ENCODE measurements at places on chromosomes 3 and 15.

DNA sequence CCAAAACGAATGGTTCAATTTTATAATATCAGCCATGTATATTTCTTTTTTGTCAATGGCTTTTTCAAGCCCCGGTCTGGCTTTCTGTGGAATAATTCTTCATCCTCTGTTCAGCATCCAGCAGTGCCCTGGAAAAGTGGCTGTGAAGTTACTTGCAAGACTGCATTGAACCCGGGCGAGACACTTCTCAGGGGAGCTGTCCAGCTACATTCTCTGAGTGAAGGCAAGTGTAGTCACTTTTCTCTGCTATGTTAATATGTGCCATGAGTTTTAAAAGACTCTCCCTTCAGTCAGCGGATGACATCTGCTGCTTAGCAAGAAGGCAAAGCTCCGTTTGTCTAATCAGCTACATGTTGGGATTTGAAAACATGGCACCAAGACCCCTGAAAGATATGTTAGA, 81.3 kb upstream of the RGMA start:
- DNase-seq: no peak

- no peak for DNase-seq
These were observed 25.5 kb downstream of the SLC9A9 start for GRCh38 chr3:143822798-143823197.

DNA sequence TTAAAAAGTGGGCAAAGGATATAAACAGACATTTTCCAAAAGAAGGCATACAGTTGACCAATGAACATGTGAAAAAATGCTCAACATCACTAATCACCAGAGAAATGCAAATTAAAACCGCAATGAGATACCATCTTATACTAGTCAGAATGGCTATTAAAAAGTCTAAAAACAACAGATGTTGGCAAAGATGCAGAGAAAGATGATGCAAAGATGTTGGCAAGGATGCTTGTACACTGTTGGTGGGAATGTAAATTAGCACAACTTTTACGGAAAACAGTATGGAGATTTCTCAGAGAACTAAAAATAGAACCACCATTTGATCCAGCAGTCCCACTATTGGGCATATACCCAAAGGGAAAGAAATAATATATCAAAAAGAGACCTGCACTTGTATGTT, 53.5 kb downstream of the TLNRD1 start:
- no peak for DNase-seq

DNA sequence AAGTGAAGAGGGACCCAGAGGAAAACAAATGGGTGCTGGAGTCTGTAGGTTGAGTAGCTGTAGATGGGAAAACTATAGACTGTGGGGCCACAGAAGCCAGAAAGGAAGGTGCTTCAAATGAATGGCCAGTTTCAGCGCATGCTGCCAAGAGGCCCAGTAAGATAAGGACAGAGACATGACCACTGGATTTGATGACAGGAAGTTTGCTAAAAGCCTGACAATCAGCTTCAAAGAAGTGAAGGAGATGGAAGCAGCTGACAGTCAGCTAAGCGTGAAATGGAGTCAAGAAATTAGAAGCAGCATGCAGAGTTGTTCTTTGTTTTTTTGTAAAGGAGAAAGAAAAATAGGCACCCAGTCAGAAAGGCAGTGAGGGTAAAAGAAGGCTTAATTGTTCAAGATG, 24.9 kb downstream of the TXNRD3 start:
- DNase-seq: no peak

- DNase-seq: no peak
These were observed 139.4 kb downstream of the SPATA16 start for GRCh38 chr3:173001622-173002021.

GRCh38 chr15:45641374-45641781, 6.5 kb downstream of the SQOR start:
- DNase-seq: no peak

- no peak for DNase-seq
These were observed 199.3 kb upstream of the CMC1 start for GRCh38 chr3:28042095-28042635.

DNA sequence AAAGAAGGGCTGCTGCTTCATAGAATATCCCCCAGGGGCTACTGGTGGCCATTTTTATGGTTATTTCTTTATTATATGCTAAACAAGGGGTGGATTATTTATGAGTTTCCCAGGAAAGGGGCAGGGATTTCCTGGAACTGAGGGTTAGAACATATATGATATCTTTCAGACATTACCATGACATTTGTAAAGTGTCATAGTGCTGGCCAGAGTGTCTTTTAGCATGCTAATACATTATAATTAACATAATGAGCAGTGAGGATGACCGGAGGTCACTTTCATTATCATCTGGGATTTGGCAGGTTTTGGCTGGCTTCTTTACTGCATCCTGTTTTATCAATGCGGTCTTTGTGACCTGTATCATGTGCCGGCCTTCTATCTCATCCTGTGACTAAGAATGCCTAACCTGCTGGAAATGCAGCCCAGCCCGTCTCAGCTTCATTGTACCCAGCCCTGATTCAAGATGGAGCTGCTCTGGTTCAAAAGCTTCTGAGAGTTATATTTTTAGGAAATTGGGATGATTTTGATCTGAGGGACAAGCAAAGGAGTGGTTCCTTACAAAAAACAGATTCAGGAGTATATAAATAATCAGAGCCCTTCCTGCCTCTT, 9.1 kb upstream of the ZBTB20 start:
- no peak for DNase-seq

GRCh38 chr3:65126527-65127410, 439.0 kb upstream of the ADAMTS9 start:
- no peak for DNase-seq

- DNase-seq: no peak
These were observed 317 bp downstream of the ROBO2 start for GRCh38 chr3:77040216-77040615.

GRCh38 chr15:32657198-32657883, 15.8 kb downstream of the SCG5 start:
- no peak for DNase-seq

DNA sequence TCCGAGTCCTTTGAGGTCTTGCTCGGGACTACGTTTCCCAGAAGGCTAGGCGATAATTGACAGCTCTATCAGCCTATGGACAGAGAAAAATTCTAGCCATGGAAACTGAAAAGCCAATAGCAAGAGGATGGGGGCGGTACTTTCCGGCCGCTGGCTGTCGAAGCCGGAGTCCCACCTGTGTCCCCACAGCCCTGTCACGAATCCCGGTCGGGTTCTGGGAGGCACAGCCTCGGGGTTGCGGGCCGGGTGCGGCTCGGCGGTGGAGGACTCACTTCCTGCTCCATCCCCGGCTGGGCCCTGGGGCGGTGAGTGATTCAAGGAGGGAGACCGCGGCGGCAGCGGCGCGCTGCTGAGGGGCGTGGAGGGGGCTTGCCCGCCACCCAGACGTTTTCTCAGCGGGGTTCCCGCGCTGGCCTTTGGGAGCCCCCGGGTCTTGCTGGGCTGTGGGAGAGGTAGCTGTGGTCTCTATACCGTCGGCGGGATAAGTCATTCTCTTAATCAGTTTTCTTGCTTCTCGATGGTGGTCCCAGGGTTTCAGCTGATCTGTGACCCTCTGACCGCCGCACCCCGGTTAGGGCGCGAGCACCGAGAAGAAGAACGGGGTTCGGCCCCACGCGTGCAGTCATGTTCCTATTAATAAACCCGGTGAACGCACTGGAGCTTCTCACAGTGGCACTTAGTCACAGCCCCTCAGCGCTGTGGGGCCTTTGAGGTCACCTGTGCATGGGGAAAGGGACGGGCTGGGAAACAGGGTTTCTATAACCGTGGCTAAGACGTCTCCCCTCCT, at the start of gene ZNF774:
Gene ZNF774 (plus strand): TSS at position 178 of the 787 bp plus-strand sequence. CDS start 2,377 bp downstream, outside the sequence.
- DNase-seq: peak; percentile 75

DNA sequence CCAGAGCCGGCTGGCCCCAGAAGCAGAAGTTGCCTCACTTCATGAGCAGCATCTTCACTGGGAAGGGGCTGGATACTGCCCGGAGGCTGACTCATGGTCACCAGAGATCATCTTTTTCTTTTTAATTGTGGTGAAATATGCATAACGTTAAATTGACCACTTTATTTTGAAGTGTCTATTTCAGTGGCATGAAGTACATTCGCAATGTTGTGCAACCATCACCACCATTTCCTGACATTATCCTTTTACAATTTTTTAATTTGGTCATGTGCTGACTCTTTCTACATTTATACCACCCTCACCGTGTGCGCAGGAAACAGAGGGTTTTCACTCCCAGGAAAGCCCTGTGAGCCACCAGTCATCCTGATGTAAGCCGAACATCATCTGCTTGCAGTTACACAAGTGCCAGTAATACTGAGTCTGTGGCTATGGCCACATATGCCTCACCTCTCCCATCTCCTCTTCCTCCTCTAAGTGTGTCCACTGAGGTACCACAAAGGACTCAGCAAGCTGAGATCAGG, 51.6 kb upstream of the ABHD17C start:
- DNase-seq: no peak

DNA sequence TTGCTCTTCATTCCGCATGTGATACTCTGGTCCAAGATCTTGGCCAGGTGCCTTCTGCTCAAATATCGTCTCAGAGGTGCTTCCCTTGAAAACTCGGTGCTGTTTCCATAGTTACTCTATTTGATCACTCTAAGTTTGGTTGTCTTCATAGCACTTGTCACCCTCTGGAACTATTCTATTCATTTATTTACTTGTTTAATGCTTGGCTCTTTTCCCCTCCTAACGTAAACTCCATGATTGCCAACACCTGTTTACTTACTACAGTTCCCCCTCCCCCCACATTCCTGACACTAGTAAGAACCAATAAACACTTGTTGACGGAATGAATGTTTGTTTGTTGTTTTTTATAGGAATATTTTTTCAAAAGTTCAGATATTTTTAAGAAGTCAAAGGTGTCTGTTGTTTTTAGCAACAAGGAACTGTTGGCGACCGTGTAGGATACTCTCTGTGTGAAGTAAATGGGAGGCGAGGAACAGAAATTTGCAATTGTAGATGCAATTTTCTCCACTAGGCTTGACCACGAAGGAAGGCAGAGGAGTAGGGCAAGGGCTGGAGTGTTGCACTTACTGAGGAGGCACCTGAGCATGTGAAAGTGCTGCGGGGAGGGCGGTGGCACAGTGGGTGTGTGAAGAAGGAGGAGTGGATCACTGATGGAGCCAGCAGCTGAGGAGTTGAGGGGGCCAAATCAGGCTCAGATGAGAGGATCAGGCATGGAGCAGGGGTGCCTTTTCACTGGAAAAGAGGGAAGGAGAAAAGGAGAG, 48.4 kb downstream of the MOBP start:
- DNase-seq: no peak

GRCh38 chr15:28123408-28124023, 24.4 kb upstream of the OCA2 start:
- no peak for DNase-seq

GRCh38 chr3:49266410-49267095, 10.5 kb downstream of the C3orf62 start:
- no peak for DNase-seq

DNA sequence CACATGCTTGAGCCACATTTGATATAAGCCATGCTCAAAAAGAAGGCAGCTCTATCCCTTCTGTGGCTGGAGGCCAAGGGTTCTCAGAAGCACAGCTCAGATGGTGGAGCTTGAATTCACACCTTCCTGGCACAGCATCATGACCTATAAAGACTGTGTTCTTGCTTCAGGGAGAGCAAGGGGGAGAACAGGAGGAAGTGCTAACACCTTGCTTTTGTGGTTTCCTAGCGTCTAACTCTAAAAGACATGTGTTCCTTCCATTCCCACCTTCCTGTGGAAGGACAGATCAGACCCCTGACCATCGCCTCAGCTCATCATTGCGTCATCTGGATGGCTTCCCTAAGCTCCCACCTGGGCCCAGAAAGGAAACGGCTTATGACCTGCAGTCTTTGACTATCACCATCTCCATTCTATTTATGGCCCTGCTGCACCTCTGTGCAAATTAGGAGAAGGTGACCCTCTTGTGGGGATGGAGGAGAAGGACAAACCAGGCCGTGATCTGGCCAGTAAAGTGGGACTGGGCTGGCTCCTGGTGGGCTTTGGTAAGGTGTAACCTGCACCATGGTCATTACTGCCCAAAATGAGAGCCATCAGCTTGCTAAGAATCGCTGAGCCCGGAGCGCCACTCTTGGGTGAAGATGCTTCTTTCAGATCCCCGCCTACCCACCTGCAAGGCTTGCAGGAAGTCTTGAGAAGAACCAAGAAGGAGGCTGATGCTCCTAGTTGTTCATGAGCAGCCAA, 128.5 kb downstream of the SERPINI1 start:
- DNase-seq: no peak

GRCh38 chr3:160257606-160258005, 32.4 kb downstream of the C3orf80 start:
- no peak for DNase-seq

- DNase-seq: no peak
These were observed 119.4 kb downstream of the ATP10A start for GRCh38 chr15:25743548-25744275.

GRCh38 chr3:192864941-192865340, 52.7 kb downstream of the MB21D2 start:
- DNase-seq: no peak

GRCh38 chr3:187689984-187690383, 12.4 kb downstream of the RTP2 start:
- no peak for DNase-seq

DNA sequence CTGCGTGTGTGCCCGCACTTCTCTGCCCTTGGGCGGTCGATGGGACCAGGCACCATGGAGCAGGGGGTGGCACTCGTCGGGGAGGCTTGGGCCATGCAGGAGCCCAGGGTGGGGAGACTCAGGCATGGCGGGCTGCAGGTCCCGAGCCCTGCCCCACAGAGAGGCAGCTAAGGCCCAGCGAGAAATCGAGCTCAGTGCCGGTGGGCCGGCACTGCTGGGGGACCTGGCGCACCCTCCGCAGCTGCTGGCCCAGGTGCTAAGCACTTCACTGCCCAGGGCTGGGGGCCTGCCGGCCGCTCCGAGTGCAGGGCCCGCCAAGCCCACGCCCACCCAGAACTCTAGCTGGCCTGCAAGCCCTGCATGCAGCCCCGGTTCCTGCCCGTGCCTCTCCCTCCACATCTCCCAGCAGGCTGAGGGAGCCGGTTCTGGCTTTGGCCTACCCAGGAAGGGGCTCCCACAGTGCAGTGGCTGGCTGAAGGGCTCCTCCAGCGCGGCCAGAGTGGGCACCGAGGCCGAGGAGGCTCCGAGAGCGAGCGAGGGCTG, 553 bp upstream of the RTP4 start:
- DNase-seq: no peak

DNA sequence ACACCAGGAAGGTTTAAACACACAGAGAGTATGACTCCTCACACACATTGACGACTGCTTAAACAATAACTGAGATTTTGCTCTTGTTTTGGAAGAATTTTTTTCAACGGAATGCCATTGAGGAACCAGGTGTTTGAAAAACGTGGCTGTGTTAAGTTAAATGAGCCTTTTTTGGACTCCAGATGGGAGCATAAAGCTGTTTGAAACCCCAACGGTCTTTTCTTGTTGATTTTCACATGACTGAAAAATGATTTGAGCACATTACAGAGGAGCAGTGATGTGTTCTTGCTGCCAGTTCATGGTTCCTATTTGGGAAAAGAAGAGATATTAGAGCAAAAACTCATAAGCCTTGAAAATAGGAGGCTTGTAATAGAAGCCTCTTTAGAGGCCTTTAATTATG, 97.8 kb upstream of the SELENOK start:
- DNase-seq: no peak

DNA sequence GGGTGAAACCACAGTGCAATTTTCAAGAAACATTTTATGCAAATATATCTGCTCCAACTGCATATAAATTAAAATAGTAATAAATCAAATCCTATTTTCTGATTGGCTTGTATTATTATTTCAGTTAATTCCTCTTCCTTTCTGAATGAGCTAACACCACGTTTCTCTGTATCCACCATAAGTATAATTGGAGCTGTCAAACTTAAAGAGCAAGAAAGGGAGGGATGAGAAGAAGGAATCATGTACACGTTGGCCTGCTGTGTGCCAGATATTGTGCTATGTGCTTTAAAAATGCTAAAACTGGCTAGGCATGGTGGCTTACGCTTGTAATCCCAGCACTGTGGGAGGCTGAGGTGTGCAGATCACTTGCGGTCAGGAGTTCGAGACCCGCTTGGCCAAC, 180.0 kb downstream of the MAGI1 start:
- no peak for DNase-seq

Data from stimulated activated CD8-positive, alpha-beta memory T cell treated with anti-CD3 and anti-CD28 coated beads, Interleukin-7, amount 100 ng/mL, for 24 hours (primary cell).